ENCODE measurements at places on chromosomes 1 and 21.

- no peak for DNase-seq
Observed at GRCh38 chr1:242402956-242403355, 121.5 kb downstream of the PLD5 start.

- no peak for DNase-seq
Observed at GRCh38 chr1:84877592-84877991, 15.4 kb downstream of the LPAR3 start.

- no peak for DNase-seq
Observed at GRCh38 chr1:19274636-19275035, 13.9 kb downstream of the AKR7A3 start.

DNA sequence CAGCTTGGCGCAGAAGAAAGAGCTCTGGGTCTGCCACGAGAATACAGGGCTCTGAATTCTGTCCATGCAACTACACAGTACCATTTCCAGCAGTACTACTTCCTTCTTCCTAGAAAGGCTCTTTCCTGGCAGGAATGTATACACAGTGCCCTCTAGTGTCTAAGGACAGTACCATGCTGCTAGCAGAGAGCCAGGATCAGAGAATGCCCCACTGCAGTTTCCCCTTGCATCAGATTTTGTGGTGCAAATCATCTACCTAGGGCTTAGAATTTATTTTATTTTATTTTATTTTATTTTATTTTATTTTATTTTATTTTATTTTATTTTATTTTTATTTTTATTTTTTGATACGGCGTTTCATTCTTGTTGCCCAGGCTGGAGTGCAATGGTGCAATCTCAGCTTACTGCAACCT, 50.8 kb downstream of the PAX7 start:
- DNase-seq: peak; percentile 65

GRCh38 chr1:241479294-241479693, 40.3 kb downstream of the FH start:
- no peak for DNase-seq

GRCh38 chr1:110361856-110362255, 22.7 kb downstream of the RBM15 start:
- DNase-seq: no peak

DNA sequence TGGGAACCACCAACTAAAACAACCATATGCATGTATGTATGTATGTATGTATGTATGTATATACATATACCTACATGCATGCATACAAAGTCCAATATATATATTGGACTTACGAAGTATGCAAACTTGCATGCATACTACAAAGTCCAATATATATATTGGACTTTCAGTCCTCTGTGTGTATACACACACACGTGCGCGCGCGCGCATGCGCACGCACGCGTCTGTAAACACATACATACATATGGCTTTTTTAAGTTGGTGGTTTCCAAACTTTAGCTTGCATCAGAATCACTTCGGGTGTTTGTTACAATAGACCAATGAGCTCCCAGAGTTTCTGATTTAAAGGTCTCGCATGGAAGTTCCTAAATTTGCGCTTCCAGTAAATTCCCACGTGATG, 197.5 kb upstream of the C1orf87 start:
- no peak for DNase-seq

- no peak for DNase-seq
Observed at GRCh38 chr1:192407206-192407605, 90.4 kb downstream of the RGS21 start.

GRCh38 chr21:16426936-16427335, 697.2 kb downstream of the USP25 start:
- DNase-seq: no peak
